Left kidney (tissue), 8 donors: ENCODE measurements at places on chromosomes 3 and 15.
A peak's percentile ranks its signal among the peaks of the same experiment; 100 is the strongest.

- DNase-seq = no peak
Measured at GRCh38 chr15:29711531-29711930, 110.7 kb downstream of the TJP1 start.

DNA sequence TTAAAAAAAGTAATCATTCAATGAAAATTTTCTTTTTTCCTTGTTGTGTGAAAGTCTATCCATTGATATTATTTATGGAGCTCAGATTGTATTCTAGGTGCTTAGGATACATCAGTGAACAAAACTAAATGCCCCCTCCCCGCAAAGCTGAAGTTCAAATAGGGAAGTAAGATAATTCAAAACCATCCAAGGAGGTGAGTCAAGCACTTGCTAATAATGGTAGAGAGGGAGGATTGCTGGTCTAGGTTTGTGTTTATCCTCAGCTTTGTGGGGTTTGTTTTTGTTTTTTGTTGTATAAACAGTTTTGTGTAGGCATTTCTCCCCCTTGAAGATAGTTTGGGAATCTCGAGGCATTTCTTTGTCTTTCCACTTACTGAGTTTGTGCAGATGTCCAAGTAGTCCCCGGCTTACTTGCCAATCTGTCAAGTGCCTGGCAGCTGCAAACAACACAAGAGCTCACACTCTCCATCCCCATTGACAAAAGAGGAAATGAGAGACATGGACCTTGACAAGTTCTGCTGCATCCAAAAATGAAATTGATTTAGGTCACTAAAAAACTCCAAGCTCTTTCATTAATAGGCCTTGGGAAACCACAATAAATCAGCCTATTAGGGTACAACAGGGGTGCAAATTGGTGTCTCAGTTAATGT is 575.8 kb upstream of the TBL1XR1 start:
- DNase-seq = no peak

GRCh38 chr3:41716471-41716870 is 245.4 kb downstream of the ULK4 start:
- peak; percentile 43 for DNase-seq

DNA sequence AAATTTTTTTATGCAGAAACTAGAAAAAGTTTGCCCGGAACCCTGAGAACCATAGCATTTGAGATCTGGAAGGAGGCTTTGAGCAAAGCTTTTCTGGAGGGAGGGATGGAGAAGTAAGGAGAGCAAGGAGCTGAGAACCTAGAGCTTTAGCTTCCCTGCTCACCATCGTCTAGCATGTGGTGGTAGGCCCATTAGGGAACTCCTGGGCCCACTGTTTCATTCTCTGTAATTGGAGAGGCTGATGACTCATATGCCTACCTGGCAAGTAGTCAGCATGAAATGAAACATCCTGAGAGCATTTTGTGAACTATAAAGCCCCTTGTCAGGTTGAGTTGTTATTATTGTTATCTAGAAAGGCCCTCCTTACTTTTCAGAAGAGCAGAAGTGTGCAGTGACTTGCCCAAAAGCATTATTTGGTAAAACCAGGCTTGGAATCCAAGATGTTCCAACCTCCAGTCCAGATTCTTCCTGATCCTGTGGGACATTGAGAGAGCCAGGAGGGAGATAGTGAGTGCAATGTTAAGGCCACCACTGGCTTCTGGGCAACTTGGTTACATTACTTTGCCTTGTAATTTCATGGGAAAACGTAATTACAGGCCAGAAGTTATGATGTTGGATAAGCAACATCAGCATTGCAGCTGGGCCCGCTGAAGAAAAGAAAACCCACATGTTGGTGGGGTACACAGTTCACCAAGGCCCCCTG is 104.5 kb upstream of the BFSP2 start:
- DNase-seq = no peak

GRCh38 chr15:32979710-32980109 is 214.8 kb downstream of the FMN1 start:
- DNase-seq = no peak

DNA sequence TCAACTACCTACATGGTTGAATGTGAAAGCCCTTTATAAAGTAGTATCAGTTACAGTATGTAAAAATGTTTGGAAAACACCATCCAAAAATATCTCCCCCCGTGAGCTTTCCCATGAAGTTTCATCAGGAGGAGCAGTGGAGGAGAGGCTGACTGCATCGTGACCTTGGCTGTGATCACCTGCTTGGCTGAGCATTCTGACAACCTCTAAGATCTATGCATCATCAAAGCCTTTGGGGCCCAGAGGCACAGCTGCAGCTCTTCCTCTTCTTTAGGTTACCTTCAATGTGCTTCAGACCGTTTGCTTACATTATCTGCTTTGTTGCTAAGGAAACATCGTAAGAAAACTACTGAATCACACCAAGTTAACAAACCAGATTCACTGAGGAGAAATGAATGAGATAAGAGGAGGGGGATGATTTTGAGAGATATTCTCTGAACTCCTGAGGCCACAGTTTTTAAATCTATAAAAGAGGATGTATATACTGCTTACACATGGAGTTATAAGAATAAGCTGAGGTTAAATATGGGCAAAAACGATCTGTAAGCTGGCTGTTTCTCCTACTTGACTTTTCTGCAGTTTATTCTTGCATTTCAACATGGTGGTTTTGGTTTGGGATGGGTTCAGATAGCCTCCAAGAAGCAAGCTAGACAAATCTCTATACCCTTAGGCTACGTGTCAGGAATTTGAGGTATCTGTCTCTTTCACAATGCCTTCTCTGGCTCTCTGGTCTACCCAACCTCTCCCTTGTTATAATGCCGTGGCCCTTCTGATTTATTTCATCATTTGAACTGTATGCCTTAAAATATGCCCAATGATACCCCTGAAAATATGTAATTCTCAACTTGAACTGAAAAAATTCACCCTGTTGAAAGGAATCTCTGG is 4.0 kb downstream of the GCSAM start:
- DNase-seq = no peak

GRCh38 chr3:13851091-13851849 is 28.6 kb downstream of the WNT7A start:
- no peak for DNase-seq
